ENCODE measurements at places on chromosomes 13 and 19.

- DNase-seq = no peak
These were observed 3.0 kb downstream of the ABCA7 start for GRCh38 chr19:1042689-1043511.

GRCh38 chr19:32691952-32692726 is 518 bp downstream of the NUDT19 start:
- no peak for DNase-seq

DNA sequence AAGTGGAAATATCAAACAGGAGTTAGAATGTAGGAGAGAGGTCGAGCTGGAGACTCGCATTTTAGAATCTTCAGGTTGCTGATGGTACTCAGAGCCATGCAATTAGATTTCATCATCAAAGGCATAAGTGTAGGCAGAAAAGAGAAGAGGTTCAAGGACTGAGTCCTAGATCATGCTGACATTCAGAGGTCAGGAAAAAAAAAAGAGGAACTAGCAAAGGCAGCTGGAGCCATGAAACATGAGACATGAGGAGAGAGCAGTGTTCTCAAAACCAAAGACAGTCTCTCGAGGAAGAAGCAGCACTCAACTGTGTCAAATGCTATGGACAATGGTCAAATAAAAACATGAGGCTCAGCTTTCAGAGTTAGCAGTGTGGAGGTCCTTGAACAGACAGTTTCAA is 12.4 kb upstream of the TPP2 start:
- DNase-seq = no peak

GRCh38 chr13:96252903-96253302 is 163.0 kb downstream of the HS6ST3 start:
- no peak for DNase-seq

GRCh38 chr19:31539386-31539785 is 190.2 kb upstream of the TSHZ3 start:
- no peak for DNase-seq

GRCh38 chr13:110300090-110300815 is 6.7 kb downstream of the COL4A1 start:
- no peak for DNase-seq

- DNase-seq = no peak
These were observed 13.9 kb downstream of the PALM start for GRCh38 chr19:722553-723101.

DNA sequence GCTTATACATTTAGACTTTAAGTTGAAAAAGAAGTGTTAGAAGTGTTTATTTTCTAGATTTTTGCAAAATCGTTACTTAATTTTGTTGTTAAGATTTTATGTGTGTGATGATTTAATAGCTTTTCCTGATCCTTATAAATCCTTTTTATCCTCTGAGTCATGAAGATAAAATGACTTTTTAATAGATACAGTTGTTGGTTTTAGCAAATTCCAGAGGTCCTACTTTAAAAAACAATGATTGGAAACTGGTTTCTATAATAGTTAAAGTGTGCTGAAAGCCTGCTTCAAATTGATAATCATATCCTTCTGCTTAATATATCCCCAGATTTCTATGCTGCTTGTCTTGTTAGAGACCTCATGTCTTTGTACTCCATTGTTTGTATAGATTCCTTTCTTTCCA is 39.0 kb downstream of the RNASEH2B start:
- no peak for DNase-seq

DNA sequence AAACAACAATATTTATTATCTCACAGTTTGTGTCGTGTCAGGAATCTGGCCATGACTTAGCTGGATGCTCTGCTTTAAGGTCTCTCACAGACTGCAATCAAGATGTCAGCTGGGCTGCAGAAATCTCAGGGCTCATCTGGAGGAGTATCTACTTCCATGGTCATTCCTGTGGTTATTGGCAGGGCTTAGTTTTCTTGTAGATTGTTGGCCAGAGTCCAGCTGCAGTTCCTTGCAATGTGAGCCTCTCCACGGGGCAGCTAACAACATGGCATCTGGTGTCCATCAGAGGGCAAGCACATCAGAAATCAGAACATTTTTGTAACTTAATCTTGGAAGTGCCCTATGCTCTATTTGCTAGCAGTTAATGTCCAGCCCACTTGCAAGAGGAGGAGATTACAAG is 45.7 kb upstream of the TDRD3 start:
- no peak for DNase-seq

DNA sequence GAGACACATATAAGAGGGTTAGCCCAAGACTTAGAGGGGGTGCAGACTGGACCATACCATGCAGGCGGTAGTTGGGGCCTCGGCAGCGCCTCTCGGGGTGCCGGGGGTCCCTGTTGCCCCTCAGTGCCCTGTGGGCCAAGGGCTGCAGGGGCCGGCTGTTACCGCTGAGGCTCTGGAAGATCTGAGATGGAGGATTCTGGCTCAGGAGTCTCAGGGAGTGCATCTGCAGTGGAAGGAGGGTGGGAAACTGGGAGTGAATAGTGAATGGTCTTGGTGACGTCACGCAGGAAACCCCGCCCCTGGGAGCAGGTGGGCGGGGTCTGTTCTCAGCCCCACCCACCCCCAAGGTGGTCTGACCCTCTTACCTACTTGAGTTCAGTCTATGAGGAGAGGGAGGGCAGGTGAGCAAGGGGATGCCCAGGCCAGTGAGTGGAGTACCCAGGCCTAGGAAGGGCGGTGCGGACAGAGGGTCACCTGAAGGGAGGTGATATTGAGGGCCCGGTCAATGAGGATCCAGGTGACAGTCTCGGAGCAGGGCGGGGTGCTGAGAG is 1.7 kb upstream of the DBP start:
- DNase-seq = no peak

GRCh38 chr13:24232037-24232436 is 71.5 kb downstream of the SPATA13 start:
- no peak for DNase-seq

DNA sequence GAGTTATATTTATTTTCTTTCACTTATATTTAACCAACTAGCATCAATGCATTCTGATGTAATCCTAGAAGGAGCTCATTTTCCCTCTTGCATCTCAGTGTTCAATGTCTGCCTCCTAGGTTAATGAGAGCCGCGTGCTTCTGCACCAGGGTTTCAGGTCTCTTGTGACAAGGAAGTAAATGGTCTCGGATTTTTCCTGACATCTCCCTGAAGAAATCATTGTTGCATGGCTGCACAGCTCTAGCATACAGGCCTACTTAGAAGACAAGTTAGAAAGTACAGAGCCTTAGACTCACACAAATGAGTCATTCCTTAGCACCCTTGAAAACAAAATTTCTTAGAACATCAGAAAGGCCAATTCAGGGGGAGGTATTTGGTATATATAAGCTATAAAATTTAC is 57.2 kb upstream of the KLF12 start:
- DNase-seq = no peak

DNA sequence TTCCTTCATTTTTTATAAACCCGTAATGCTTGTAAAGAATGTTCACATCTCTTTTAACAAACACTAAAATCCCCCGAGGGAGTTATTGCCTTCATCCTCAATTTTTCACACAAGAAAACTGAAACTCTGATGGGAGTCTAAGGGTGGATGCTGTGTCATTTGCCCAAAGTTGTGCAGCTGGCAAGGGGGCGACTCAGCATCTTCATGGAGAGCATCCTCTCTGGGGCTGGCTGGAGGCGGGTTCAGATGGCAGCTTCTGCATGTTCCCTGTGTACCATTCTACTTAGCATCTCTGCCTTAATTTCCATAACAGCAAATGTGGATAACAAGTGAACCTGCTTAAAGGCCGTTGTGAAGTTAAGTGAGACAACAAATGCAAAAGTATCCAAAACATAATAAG is 256.4 kb downstream of the IRS2 start:
- DNase-seq = no peak

DNA sequence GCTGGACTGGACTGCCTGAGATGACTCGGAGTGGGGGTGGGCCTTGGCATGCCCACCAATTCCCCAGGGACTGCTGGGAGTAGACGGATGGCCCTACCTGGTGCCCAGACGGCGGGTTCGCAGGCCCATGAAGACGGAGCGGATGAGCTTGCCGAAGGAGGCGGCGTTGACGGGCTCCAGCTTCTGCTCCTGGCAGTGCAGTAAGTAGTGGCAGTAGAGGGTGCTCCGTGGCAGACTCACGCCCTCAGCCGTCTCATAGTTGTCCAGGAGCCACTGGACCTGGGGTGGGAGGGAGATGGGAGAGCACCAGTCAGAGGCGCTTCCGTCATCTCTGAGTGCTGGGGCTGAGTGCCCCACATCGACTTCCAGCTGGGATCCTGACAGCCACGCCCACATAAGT is 17.6 kb downstream of the DCAF15 start:
- DNase-seq = no peak

All from stimulated activated CD4-positive, alpha-beta T cell treated with anti-CD3 and anti-CD28 coated beads, Interleukin-15, amount 100 ng/mL, for 48 hours (primary cell).